Lower lobe of right lung (tissue), 2 donors: ENCODE measurements at places on chromosomes 16 and 17.

- no peak overlapping the region for H3K27ac ChIP-seq
- no peak overlapping the region for H3K4me3 ChIP-seq
- H3K27me3 ChIP-seq = no peaks in the 10 kb centered on the region
- no peaks in the 10 kb centered on the region for H3K4me1 ChIP-seq
- no peak for DNase-seq
Measured at GRCh38 chr17:43637563-43638323, 24.0 kb downstream of the MEOX1 start.

- H3K27ac ChIP-seq = peak overlapping the region; percentile 90
- H3K4me3 ChIP-seq = peak overlapping the region; percentile 46
- no peaks in the 10 kb centered on the region for H3K36me3 ChIP-seq
- peak; percentile 73 for DNase-seq
- no peaks in the 10 kb centered on the region for H3K27me3 ChIP-seq
Measured at GRCh38 chr17:45170931-45171337, 9.3 kb downstream of the HEXIM2 start.

DNA sequence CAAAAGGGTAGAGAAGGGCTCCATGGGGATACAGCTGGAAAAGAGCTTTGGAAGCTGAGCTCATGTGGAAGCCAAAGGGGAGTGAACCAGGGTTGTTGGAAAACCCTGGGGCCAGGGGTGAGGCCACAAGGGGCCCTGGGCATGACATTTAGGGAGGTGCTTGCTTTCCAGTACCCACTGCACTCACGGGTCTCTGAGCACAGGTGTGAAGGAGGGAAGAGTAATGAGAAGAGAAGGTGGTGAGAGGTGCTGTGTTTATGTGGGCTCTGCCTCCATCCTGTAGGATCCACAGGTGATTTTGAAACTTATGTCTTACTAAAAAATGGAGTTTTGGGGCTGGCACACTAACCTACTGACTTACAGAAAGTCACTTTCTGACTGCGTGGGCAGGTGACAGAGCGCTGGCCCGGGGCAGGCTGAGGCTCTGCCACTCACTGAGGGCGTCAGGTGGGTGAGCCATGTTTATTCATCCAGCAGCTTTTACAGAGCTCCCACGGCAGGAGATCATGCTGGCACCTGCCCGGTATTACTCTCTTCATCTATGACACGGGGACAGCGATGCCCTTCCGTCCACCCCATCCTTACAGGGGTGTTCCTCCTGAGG, 18.9 kb downstream of the KSR1 start:
- no peak overlapping the region for H3K27ac ChIP-seq
- H3K4me3 ChIP-seq = no peak overlapping the region
- no peaks in the 10 kb centered on the region for H3K27me3 ChIP-seq
- no peak for DNase-seq
- H3K36me3 ChIP-seq = no peaks in the 10 kb centered on the region
- peaks cover 59% of the 10 kb centered on the region for H3K4me1 ChIP-seq

DNA sequence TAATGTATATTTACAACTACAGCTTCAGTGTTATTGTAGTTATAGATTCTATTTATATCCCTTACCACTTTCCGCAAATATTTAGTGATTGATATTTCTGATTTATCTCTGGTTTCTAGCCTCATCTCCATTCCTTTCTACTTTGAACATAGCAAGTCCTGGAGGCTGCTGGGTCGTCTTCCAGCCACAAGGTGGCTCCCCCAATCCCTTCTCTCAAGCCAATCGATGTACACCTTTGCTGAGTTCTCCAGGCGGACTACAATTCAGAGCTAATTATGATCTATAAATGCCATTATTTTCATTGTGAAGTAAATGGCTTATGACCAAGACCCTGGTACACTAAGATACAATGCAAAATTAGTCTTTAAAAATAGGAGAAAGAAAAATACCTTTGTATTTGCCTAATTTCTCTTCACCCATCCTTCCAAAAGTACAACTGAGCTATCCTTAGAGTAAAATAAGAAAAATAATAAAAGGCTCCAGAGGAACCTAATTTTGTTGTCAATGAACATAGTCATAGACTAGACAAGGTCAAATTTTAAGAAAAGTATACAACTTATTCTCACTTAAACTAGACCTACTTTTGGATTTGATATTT, 122.1 kb downstream of the SKAP1 start:
- DNase-seq = peak; percentile 50
- H3K4me3 ChIP-seq = no peak overlapping the region
- no peaks in the 10 kb centered on the region for H3K4me1 ChIP-seq
- peaks cover 75% of the 10 kb centered on the region for H3K27me3 ChIP-seq
- H3K36me3 ChIP-seq = no peaks in the 10 kb centered on the region

DNA sequence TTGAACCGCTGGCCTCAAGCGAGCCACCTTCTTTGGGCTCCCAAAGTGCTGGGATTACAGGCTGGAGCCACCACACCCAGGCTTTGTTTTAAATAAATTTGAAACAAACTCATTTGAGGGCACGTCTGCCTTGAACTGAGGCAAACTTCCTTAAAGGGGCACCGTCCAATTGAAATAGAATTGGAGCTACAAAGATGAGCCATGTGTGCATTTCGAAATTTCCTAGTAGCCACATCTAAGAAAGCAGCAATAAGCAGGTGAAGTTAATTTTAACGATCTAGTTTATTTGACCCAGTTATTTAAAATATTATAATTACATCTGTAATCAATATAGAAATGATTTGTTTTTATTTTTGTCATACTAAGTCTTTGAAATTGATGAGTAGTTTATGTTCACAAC, 755 bp upstream of the C16orf89 start:
- H3K27me3 ChIP-seq = no peaks in the 10 kb centered on the region
- no peak for DNase-seq
- peak overlapping the region; percentile 73 for H3K27ac ChIP-seq
- H3K4me3 ChIP-seq = no peak overlapping the region
- H3K36me3 ChIP-seq = peaks cover 8% of the 10 kb centered on the region

DNA sequence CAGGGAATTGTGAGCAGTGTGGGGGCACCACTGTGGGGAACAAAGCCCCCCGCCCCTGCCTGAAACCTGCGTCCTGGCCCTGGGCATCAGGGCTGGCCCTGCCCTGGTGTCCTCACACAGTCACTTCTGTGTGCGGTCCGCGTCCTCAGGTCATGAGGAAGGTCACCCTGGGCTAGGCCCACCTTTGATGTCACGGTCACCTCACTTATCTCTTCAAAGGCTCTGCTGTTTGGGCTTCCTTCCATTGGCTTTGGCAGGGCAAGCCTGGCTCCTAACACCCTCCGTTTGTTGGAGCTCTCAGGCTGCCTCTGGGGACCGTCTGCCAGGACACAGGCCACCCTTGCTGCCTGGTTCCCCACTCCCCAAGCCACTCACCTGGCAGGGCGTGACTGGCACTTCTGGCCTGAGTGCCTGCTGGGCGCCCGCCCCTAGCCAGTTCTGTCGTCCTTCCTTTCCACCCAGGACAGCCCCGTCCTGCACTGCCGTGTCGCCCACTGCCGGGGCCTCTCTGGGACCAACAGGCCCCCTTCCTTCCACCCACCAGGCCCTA, 8.8 kb downstream of the CENPX start:
- H3K4me1 ChIP-seq = peaks cover 15% of the 10 kb centered on the region
- H3K27ac ChIP-seq = peak overlapping the region; percentile 80
- H3K36me3 ChIP-seq = peaks cover 10% of the 10 kb centered on the region
- peak overlapping the region; percentile 31 for H3K4me3 ChIP-seq

- H3K36me3 ChIP-seq = no peaks in the 10 kb centered on the region
- DNase-seq = no peak
- H3K27me3 ChIP-seq = no peaks in the 10 kb centered on the region
- no peak overlapping the region for H3K27ac ChIP-seq
- H3K4me1 ChIP-seq = no peaks in the 10 kb centered on the region
- H3K4me3 ChIP-seq = no peak overlapping the region
Measured at GRCh38 chr16:61313931-61314330, 722.3 kb downstream of the CDH8 start.

DNA sequence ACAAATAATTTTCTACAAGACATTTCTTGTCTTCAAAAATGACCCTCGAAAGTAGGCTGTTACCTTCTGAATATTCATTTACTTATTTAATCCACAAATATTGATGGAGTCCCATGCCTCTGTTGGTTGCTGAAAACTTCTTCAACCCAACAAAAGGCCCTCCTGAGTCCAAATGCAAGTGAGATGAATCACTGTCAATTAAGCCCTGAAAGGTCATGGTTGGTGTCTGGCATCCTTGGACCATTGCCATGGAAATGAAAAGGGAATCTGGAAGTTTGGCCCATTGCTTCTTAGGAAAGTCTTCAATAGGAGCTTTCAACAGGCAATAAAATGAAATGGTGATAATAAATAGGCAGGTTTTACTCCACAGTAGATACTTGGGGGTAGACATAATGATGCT, 364.7 kb upstream of the DYNLRB2 start:
- H3K4me1 ChIP-seq = no peaks in the 10 kb centered on the region
- DNase-seq = no peak
- H3K36me3 ChIP-seq = no peaks in the 10 kb centered on the region
- H3K4me3 ChIP-seq = no peak overlapping the region
- H3K27me3 ChIP-seq = no peaks in the 10 kb centered on the region

DNA sequence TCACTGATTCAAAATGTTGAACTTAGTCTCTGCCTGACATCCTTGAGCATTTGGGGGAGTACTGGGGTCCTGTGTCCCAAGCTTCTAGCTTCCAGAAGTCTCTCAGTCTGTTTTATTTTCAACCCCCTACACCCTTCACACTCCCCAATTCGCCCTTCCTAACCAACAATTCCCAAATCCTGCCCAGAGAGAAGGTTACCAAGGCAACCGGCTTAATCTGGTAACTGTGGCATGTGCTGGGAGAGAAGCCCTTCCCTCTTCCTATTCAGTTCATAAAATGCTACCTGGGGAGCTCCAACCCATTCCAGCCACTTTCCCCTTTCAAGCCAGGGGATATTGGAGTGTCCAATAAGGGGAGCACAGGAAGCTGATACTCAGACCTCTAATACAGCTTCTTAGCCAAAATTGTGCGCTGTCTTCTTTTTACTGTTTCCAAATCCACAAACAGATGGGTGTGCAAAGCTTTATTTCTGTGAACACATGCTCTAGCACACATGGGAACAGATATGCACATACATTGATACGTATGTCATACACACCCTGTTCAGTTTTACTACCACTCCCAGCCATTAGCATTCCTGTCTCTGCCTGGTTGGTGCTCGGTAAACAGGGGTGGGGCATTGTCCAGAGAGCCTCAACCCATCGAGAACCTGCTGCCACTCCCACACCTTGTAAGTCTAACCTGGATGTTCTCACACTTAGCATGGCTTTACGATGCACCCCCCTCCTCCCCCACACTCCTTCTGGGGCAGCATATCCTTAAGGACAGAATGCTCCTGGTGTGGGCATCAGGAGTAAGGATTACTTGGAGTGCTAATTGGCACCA, 1.1 kb upstream of the RAPGEFL1 start:
- H3K4me1 ChIP-seq = peaks cover 15% of the 10 kb centered on the region
- H3K4me3 ChIP-seq = no peak overlapping the region
- DNase-seq = peak; percentile 73
- peak overlapping the region; percentile 56 for H3K27ac ChIP-seq
- no peaks in the 10 kb centered on the region for H3K27me3 ChIP-seq

- peaks cover 25% of the 10 kb centered on the region for H3K27me3 ChIP-seq
- no peaks in the 10 kb centered on the region for H3K36me3 ChIP-seq
- no peaks in the 10 kb centered on the region for H3K4me1 ChIP-seq
Measured at GRCh38 chr17:79324194-79324593, 249.6 kb downstream of the ENGASE start.

- no peaks in the 10 kb centered on the region for H3K36me3 ChIP-seq
- H3K4me3 ChIP-seq = no peak overlapping the region
- no peaks in the 10 kb centered on the region for H3K27me3 ChIP-seq
- H3K27ac ChIP-seq = peak overlapping the region; percentile 24
Measured at GRCh38 chr17:29195465-29196081, 15.4 kb upstream of the MYO18A start.

DNA sequence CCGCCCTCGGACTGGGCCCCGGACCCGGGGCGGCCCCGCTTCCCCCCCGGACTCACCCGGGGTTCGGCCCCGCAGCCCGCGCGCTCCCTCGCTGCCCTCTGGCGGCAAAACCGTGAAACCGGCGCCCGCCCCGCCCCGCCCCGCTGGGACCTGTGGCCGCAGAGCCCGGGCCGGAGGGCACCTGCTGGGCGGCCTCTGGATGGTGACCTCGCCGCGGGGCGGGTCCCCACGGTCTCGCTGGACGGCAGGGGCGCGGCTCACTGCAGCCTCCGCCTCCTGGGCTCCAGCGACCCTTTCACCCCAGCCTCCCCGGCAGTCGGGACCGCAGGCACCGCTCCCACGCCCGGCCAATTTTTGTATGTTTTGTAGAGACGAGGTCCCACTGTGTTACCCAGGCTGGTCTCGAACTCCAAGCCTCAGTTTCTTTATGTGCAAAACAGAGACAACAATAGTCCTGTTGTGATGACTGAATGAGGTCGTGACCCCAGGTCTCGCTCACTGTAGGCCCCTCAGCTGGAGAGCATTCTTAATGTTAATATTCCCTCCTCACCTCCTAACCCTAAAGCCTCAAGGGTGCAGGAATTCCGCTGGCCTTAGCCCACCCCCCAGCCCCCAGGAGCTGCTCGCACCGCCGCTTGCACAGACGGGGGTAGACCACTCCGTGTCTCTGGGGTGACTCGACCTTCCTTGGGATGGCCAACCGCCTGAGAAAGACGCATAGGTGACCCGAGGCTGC, 33.7 kb upstream of the RPH3AL start:
- no peaks in the 10 kb centered on the region for H3K36me3 ChIP-seq
- peak overlapping the region; percentile 24 for H3K27ac ChIP-seq
- H3K27me3 ChIP-seq = no peaks in the 10 kb centered on the region
- peak; percentile 87 for DNase-seq
- peak overlapping the region; percentile 56 for H3K4me3 ChIP-seq

GRCh38 chr16:10694306-10694705, 424 bp downstream of the TEKT5 start:
- H3K4me1 ChIP-seq = no peaks in the 10 kb centered on the region
- H3K27me3 ChIP-seq = no peaks in the 10 kb centered on the region
- no peaks in the 10 kb centered on the region for H3K36me3 ChIP-seq
- no peak overlapping the region for H3K27ac ChIP-seq

- H3K27ac ChIP-seq = no peak overlapping the region
- H3K27me3 ChIP-seq = no peaks in the 10 kb centered on the region
- no peak overlapping the region for H3K4me3 ChIP-seq
- H3K36me3 ChIP-seq = peaks cover 6% of the 10 kb centered on the region
- DNase-seq = no peak
Measured at GRCh38 chr16:70710422-70711210, 24.8 kb upstream of the MTSS2 start.

GRCh38 chr17:13024526-13025257, 6.9 kb upstream of the ELAC2 start:
- no peaks in the 10 kb centered on the region for H3K36me3 ChIP-seq
- H3K4me3 ChIP-seq = peak overlapping the region; percentile 38
- no peak overlapping the region for H3K27ac ChIP-seq
